GM20000 (cell line): ENCODE measurements at places on chromosomes 16 and 17.
A peak's percentile ranks its signal among the peaks of the same experiment; 100 is the strongest.

GRCh38 chr17:29169806-29170591 lies 10.2 kb downstream of the MYO18A start:
- no peak for DNase-seq

- DNase-seq: no peak
These were observed 2.5 kb upstream of the SMPD3 start for GRCh38 chr16:68450741-68451255.

DNA sequence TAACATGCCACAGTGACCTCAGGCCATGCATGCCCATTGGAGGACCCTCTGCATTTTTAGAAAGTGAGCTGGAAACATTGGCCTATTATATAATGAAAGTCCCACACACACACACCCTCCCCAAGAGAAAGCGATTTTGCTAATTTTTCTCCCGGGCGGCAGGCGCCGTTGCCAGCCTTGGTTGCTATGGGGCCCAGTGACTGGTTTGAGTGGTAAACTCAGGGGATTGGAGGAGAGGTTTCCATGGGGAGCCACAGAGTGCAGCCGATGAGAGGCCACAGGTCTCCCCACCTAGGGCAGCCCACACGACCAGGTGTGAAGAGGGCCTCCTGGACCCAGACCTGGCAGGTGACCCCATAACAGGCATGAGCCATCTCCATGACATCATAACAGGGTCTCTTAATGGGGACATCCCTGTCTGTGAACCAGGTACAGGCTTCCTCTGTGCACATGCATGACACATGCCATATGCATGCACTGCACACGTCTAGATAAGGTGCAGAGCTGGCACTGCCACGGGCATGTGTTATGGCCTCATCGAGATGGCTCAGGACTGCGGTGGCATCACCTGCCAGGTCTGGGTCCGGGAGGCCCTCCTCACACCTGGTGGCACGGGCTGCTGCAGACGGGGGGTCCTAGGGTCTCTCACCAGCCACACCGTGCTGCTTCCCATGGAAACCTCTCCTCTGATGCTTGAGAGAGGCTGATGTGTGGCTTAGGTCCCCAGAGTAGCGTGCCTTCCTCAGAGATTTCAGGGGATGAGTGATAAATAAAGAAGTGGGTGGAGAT lies 144.1 kb downstream of the RBFOX3 start:
- no peak for DNase-seq

DNA sequence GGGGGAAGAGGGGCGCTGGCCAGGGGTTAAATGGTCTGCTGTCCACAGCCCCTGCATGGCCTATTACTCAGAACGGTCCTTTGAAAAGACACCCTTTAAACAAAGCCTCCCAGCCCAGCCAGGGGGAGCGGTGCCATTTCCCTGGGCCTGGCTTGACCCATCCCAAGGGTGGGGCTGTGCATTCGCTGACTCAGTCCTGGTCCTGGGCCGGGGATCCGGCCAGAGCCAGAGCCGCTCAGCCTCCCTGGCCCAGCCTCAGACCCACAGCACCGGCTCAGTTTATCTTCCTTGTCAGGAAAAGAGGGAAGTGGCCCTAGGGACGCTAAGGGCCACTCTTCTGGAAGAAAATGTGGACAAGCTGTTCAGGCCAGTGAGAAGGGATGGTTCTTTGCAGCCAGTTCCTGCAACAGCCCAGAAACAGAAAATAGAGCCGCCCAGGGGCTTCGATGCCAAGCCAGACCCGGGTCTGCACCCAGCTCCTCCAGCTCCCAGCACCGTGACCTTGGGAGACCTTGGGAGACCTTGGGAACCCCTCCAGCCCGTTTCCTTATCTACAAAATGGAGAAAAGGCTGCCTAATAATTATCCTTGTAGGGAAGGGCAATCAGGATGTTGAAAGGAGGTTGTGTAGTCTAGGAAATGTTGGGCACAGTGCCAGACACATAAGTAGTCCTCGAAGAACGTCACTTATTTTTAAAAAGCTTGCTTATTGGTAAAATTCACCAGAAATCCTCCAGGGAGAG lies 82.5 kb downstream of the ZDHHC7 start:
- DNase-seq: no peak

DNA sequence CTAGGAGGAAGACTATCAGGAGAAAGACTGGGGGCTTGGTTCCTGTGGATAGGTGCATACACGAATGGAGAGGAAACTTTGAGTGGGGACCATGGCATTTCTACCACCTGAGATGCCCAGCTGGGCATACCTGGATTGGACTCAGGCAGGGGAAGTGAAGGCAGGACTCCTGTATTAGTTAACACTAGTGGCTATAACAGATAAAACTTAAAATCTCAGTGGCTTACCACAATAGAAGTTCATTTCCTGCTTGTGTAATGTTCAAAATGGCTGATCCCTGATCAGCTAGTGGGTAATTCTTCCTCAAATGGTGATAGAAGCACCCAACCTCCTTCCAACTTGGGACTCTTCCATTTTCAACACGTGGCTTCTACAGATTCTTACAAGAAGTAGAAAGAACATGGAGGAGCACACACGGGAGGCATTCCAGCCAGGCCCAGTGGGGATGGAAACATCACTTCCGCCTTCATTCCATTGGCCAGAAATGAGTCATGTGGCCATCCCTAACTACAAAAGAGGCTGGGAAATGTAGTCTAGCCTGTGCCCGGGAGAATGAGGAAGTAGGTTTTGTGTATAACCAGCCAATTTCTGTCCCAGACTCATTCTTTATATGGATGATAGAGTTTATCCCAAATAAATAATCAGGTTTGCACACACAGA lies 112.1 kb downstream of the UTP18 start:
- peak; percentile 42 for DNase-seq

- DNase-seq: no peak
These were observed 152.5 kb downstream of the LGALS9B start for GRCh38 chr17:20314834-20315233.
